ENCODE measurements at places on chromosomes 3 and 15. TPM values are rescaled to one million over a fixed set of nuclear protein-coding genes. Genes with fewer than 3 reads are reported as not detected.

DNA sequence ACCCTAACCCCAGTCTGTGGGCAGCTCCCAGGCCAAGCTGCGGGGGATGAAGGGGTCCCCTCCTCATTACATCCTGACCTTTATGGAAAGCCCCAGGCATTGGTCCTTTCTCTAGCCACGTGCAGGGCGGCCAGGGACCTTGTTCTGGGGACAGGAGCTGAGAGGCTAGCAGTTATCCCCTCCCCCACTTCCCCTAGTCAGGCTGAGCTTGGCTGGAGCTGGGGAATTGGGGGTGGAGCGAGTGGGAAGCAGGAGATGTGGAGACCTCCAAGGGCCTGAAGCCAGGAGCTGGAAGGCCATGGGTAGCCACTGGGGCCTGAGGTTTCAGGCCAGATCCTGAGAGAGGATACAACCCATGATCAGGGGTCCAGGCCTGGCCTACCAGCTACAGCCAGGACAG lies 45.8 kb downstream of the DNAH1 start:
- H3K27me3 ChIP-seq, result no peaks in the 10 kb centered on the region
- no peaks in the 10 kb centered on the region for H3K36me3 ChIP-seq
- no peaks in the 10 kb centered on the region for H3K4me1 ChIP-seq
- DNase-seq, result no peak
- no peak overlapping the region for H3K27ac ChIP-seq
- H3K4me3 ChIP-seq, result no peak overlapping the region

DNA sequence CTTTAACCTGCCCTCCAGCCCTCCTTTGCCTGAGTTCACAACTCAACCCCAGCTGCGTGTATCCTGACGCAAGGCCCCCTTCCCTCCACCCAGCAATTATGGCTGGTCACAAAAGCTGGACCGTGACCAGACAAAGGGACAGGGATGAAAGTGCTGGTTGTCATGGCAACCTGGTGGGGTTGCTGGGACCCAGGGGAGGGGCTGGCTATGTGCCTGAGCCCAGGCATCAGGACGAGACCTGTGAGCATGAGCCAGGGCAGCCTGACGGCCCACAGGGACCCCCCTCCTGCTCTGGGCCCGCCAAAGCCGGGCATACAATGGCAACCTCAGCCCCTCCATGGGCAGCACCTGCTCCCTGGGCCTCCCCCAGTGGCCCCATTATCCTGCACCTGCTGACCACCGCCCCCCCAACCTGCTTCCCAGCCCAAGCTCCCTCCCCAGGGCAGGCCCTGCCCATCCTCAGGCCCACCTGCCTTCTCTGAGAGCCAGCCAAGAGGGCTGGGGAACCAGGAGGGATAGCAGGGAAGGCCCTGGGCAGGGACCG lies 4.5 kb upstream of the DNAH1 start:
- no peaks in the 10 kb centered on the region for H3K4me1 ChIP-seq
- no peak overlapping the region for H3K4me3 ChIP-seq
- H3K27ac ChIP-seq, result no peak overlapping the region
- no peaks in the 10 kb centered on the region for H3K27me3 ChIP-seq
- DNase-seq, result no peak

DNA sequence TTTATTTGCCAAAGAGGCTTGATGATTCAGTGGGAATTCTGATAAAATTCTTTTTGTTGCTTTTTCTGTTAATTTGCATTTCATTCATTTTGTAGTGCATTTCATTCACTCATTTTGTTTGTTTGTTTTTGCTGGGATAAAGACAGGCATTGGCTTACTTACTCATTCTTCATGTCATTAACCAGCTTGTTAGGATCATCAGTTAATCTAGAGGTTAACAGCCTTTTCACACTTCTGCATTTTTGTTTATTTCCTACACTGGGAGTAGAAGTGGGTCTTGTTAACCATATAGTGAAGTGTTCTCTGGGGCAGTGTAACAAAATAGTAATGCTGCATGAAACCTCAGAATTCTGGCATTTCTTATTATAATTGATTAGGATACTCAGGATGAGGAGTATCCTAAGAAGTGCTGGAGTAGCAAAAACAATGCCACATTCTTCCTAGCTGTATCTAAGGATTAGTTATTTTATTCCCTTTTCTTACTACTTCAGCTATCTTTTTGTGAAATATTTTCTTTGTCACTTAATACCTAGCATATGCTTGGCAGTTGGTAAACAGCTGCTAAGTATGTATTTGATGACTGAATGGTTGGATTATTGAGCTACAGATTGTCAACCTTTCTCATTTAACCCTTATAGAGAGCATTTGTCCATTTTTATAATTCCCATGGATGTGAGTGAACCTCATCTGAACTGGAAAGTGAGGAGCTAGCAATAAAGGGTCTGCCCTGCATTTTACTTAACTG lies 135.7 kb upstream of the LRRFIP2 start:
- no peak overlapping the region for H3K27ac ChIP-seq
- H3K4me3 ChIP-seq, result no peak overlapping the region
- H3K36me3 ChIP-seq, result peaks cover 7% of the 10 kb centered on the region
- H3K4me1 ChIP-seq, result no peaks in the 10 kb centered on the region

GRCh38 chr3:171790574-171790897 lies 19.7 kb downstream of the PLD1 start:
- H3K4me3 ChIP-seq, result no peak overlapping the region
- no peaks in the 10 kb centered on the region for H3K27me3 ChIP-seq
- H3K36me3 ChIP-seq, result no peaks in the 10 kb centered on the region

DNA sequence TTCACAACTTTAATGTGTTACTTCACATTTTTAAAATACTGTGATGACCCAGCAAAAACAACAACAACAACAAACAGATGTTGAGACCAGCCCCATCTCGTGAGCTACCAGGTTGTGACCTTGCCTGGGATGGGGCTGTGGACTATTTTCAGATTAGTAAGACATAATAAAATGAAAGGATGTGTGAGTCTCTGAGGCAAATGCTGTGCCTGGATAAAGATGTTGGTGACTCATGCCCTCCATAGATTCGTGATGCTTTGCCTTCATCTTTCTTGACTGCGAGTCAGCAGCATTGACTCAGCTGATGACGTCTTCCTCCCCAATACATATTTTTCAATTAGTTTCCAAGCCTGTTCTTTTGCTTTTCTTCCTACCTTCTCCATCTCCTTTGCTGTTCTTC lies 453.0 kb upstream of the CFAP20DC start:
- H3K27me3 ChIP-seq, result no peaks in the 10 kb centered on the region
- peak; percentile 47 for DNase-seq
- H3K27ac ChIP-seq, result no peak overlapping the region
- no peaks in the 10 kb centered on the region for H3K4me1 ChIP-seq
- no peak overlapping the region for H3K4me3 ChIP-seq

GRCh38 chr3:99730870-99731269 lies 86.8 kb upstream of the CMSS1 start:
- H3K27ac ChIP-seq, result no peak overlapping the region
- no peaks in the 10 kb centered on the region for H3K27me3 ChIP-seq
- H3K4me1 ChIP-seq, result no peaks in the 10 kb centered on the region
- no peaks in the 10 kb centered on the region for H3K36me3 ChIP-seq

GRCh38 chr3:76644305-76644675 lies 395.6 kb upstream of the ROBO2 start:
- H3K27me3 ChIP-seq, result no peaks in the 10 kb centered on the region
- H3K4me1 ChIP-seq, result no peaks in the 10 kb centered on the region
- no peak overlapping the region for H3K4me3 ChIP-seq
- no peak overlapping the region for H3K27ac ChIP-seq
- DNase-seq, result no peak
- no peaks in the 10 kb centered on the region for H3K36me3 ChIP-seq

- no peaks in the 10 kb centered on the region for H3K27me3 ChIP-seq
- no peak for DNase-seq
- no peak overlapping the region for H3K27ac ChIP-seq
Measured at GRCh38 chr15:33639456-33639855, 328.7 kb downstream of the RYR3 start.

DNA sequence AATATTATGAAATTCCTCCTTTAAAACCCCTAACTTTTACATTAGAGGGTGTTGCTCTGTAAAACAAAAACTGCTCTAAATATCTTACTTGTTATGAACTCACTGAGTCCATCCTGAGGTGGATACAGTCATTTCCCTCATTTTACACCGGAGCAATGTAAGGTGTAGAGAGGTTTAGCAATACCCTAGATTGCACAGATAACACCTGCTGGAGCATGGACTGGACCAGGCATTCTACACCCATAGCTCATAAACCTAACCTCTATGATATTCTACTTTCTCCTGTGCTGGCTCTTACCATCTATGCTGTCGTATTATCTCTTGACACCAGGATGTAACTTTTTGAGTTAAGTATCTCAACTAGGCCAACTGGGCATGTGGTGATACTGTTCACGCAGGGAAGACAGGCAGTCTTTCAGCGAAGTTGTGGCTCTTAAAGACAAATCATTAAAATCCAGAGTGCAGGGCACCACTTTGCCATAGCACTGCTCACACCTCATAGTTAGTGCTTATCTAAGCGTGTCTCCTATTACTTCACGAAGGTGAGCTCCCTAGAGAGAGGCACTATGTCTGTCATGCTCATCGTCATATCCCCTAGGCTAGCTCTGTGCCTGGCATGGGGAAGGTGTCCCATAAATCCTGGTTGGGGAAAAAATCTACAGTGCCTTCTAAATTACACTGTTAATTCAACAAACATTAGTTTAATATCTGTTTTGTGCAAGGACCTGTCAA lies 100.1 kb upstream of the SLC2A2 start:
- no peaks in the 10 kb centered on the region for H3K27me3 ChIP-seq
- peaks cover 6% of the 10 kb centered on the region for H3K4me1 ChIP-seq
- H3K36me3 ChIP-seq, result peaks cover 34% of the 10 kb centered on the region

- no peak for DNase-seq
- no peaks in the 10 kb centered on the region for H3K36me3 ChIP-seq
- peaks cover 38% of the 10 kb centered on the region for H3K27me3 ChIP-seq
- H3K27ac ChIP-seq, result no peak overlapping the region
Measured at GRCh38 chr3:5006755-5007202, 27.5 kb downstream of the BHLHE40 start.

DNA sequence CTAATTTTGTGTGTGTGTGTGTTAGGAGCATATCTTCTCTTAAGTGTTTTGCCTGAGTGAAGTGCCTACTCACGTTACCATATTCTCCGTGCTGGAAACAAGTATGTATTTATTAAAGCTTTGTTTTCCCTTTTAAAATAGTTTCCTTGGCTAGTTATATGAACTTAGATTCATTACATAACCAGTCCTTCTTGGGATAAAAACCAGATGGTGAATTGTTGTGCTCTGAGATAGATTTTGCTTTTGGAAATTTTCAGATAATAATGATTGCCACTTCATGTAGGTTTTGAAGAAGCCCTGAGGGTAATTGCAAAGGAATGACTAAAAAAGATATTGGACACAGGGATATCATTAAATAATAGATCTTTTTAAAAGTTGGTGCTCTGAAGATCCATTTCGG lies 390.2 kb upstream of the SGO1 start:
- H3K27me3 ChIP-seq, result no peaks in the 10 kb centered on the region
- no peaks in the 10 kb centered on the region for H3K36me3 ChIP-seq
- no peak overlapping the region for H3K27ac ChIP-seq
- no peak overlapping the region for H3K4me3 ChIP-seq

Gene GRAMD1C
- total RNA-seq, result 0.25 TPM

DNA sequence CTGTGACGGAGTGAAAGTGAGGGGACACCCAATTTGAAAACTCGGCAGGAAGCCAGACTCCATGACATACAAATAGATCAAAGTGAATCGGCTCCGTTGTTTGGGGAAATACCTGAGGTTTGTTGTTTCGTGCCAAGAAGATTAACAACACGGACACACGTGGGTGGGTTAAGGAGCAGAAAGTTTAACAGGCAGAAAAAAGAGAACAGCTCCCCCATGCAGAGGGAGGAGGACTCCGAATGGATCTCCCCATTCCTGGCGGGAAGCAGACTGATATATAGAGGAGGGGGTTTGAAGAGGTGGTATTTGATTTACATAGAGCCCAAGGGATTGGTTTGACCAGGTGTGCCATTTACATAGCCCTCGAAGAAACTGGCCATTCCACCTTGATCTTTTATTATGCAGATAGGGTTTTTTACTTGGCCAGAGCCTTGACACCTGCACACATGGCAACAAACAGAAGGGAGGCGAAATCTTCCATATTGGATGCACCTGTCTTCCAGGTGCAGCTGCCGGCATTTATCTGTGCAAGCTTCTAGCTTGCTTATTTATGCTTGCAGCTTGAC lies 4.8 kb upstream of the SACM1L start:
- no peaks in the 10 kb centered on the region for H3K36me3 ChIP-seq
- H3K27ac ChIP-seq, result no peak overlapping the region
- no peaks in the 10 kb centered on the region for H3K27me3 ChIP-seq
- H3K4me3 ChIP-seq, result no peak overlapping the region
- no peak for DNase-seq

Gene MORC1
- total RNA-seq, result not detected

Gene PCBP4
- 151 TPM for total RNA-seq

DNA sequence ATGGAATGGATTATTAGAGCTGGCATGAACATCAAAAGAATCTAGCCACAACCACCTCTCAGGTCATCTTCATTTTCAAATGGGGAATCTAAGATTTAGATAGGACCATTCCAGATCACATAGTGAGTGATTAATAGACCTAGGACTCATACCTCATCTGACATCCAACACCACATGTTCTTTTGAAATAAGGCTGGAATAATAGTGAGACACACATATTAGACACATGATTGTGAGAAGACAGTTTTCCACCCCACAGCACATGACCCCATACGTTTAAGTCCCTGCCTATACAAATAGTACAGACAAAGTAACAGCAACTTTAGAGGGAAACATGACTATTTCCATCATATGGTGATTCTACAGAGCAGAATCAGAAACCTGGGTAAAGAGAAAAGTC lies 344.7 kb upstream of the TPRG1 start:
- peak overlapping the region; percentile 31 for H3K27ac ChIP-seq
- DNase-seq, result no peak
- H3K4me1 ChIP-seq, result peaks cover 4% of the 10 kb centered on the region

DNA sequence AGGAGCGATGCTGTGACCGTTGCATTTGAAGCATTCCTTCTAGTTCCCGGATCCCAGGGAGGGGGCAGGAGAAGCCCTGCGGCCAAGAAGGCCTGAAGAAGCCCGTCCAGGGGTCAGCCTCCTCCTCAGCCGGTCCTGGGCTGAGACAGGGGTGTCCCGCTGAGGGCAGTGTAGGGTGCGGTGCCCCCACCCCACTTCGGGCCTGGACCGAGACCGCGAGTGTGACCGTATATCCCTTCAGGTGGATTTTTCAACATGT lies 2.8 kb downstream of the OCA2 start:
- no peak overlapping the region for H3K27ac ChIP-seq
- no peaks in the 10 kb centered on the region for H3K4me1 ChIP-seq
- DNase-seq, result no peak
- peak overlapping the region; percentile 30 for H3K4me3 ChIP-seq
- H3K27me3 ChIP-seq, result peaks cover 87% of the 10 kb centered on the region
- H3K36me3 ChIP-seq, result no peaks in the 10 kb centered on the region
